Psoas muscle (tissue), 8 donors: ENCODE measurements at places on chromosomes 11 and 22. TPM values are rescaled to one million over a fixed set of nuclear protein-coding genes. Genes with fewer than 3 reads are reported as not detected.

Gene SHISA8
- total RNA-seq = 0.26 TPM

Gene SBF1
- 90.2 TPM for total RNA-seq

Gene ZNF214
- total RNA-seq = 0.88 TPM

DNA sequence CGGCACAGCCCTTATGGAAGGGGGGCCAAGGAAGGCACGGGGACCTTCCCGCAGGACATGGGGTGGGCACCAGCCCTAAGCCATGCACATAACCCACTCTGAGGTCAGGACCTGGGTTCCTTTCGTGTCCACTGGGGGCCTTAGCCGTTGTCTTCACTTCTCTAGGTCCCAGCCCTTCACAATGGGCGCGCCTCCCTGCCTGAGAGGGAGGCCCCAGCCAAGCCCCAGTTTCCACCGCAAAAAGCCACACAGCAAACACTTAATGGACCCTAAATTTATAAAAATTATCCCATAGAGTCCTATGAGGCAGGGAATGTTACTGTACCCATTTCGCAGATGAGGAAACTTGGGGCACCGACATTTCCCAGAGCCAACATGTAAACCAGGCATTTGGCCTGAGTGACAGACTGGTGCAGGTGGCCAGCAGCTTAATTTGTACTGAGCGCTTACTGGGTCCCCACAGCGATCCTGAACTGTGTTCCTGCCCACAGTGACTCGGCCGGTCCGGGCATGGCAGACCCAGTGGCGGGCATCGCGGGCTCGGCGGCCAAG lies 1.2 kb downstream of the GAS2L1 start:
- DNase-seq = no peak

- DNase-seq = peak; percentile 18
Measured at GRCh38 chr11:111120161-111120560, 125.4 kb upstream of the POU2AF2 start.

DNA sequence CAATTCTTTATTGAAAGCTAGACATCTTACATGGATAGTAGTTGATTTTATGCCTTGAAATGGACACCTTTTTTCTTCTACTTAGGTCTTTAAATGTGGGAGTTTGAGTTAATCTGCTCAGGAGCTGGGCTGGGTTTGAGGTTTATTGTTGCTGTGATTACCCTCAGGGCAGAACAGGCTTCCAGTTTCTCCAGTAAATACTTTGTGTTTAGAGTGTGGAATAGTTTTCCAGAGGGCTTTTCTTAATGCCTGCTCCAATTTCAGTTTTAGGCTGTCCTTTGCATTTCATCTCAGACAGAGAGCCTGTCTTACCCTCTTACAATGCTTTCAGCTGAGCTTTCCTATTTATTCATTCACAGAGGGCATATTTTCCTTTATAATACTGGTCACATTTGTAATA lies 69.9 kb upstream of the ADORA2A start:
- no peak for DNase-seq

DNA sequence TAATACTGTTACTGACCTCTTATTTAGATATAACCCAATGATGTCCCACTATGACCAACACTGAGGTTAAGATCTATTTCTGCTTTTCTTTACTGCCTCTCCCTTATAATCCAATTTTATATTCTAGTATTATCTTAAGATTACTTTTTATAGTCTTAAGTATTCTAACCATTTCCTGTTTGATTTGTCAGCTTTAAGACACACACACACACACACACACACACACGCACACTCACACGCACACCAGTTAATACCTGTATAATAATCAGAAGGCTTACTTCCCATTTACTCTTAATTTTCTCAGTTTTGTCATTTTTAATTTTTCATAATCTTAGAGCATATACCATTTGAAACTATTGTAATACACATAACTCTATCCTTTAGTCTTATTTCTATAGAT lies 226.0 kb upstream of the C11orf87 start:
- DNase-seq = no peak

GRCh38 chr22:18130018-18130417 lies 19.4 kb downstream of the TUBA8 start:
- no peak for DNase-seq

DNA sequence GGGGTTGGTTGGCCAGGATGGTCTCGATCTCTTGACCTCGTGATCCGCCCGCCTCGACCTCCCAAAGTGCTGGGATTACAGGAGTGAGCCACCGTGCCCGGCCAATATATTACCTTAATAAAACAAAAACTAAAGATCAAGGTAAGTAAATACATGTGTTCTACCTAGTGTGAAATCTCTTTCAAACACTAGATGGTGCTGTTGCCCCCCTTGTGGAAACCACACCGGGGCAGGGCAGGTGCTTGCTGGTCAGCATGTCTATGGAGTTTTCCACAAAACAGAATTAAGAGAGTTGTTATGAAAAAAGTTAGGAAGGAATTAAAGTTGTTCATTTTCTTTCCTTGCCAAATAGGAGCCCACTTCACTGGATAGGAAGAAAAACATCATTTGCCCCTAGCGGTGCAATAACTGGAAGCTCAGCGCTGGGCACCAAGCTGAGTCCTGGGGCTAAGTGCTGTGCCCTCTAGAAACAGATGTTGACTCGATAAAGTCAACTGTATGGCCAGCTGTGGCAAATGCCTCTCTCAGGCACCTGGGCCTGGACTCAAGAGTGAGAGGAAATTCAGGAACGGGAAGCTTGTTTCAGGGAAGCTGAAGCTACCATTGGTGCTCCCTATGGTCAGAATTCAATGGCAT lies 6.3 kb upstream of the KCNJ5 start:
- DNase-seq = no peak

DNA sequence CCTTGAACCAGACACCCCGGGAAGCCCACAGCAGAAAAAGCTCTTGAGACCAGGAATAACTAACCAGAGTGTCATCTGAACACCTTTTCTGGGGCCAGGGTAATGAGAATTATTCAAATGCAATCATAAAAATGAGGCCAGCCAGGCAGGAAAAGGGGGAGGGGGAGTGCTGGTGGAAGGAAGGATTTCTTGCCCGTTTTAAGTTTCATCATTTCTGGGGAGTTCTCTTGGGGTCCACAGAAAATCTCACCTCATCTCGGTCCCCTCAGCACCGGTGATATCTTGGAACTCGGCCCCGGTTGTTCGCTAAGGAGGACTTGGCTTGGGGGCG lies 495 bp upstream of the PKNOX2 start:
- DNase-seq = no peak

Gene DDI1
- not detected for total RNA-seq

Gene F2
- 0.26 TPM for total RNA-seq

- DNase-seq = no peak
Measured at GRCh38 chr22:19550382-19550781, 26.2 kb upstream of the CLDN5 start.

- DNase-seq = no peak
Measured at GRCh38 chr22:46397951-46398350, 62.4 kb downstream of the TRMU start.

DNA sequence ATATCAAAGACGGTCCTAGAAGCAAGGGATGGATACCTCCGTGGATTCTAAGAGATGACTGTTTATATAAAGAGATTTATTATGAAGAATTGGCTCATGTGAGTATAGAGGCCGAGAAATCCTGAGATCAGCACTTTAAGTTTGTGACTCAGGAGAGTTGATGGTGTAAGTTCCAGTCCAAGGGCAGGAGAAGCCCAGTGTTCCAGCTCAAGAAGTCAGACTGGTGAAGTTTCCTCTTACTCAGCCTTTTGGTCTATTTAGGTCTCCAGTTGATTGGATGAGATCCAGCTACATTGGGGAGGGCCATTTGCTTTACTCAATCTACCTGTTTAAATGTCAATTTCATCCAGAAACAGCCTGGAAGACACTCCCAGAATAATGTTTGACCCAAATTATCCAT lies 45.1 kb downstream of the TSPAN18 start:
- no peak for DNase-seq

DNA sequence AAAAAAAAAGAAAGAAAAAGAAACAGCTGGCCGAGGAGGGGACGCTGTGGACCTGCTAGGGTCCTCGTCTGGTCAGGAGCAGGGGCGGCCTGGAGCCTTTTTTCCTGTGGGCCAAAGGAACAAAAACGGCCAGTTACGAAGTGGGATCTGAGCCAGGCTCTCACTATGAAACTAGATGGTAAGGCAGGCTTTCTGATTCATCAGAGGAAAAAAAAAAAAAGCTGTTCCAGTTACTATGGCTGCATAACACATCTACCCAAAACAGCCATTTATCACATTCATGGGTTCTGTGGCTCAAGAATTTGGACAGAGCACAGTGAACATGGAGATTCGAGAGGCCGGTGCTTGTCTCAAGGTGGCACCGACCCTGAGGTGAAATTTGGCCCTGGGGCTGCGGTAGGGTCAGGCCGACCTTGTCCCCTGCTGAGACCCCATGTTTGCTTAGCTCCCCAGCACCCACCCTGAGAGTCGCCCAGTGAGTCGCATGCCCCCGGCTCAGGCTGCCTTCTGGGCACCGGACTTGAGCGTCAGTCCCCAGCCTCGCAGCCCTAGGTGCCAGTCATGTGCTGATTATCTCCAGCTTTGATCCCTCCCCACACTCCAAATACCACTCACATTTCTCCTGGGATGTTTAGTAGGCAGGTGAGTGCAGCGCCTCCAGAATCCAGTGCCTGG lies 34.2 kb downstream of the MRGPRD start:
- DNase-seq = no peak
